ENCODE measurements at places on chromosomes 1 and 21. TPM values are rescaled to one million over a fixed set of nuclear protein-coding genes. Genes with fewer than 3 reads are reported as not detected.

DNA sequence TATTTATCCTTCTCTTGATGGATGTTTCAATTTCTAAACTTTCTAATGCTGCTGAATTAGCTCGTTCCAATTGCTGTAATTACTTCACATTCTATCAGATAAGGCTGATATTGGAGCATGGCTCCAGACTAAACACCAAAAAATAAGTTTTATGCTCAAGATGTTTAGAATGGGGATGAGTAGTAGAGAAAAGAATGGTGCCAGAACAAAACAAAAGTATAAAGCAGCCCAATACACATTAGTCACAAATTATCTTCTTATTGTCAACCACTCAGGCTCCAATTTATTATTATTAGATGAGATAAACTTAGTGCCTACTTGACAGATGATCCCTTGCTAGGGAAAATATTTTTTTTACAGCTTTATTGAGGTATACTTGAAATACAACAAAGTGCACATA lies 21.8 kb downstream of the ATPAF1 start:
- peaks cover 54% of the 10 kb centered on the region for H3K36me3 ChIP-seq
- no peak overlapping the region for H3K4me3 ChIP-seq
- no peaks in the 10 kb centered on the region for H3K27me3 ChIP-seq
- H3K4me1 ChIP-seq: peaks cover 15% of the 10 kb centered on the region
- no peak for DNase-seq

BTBD19 gene
- 3.5 TPM for total RNA-seq

DNA sequence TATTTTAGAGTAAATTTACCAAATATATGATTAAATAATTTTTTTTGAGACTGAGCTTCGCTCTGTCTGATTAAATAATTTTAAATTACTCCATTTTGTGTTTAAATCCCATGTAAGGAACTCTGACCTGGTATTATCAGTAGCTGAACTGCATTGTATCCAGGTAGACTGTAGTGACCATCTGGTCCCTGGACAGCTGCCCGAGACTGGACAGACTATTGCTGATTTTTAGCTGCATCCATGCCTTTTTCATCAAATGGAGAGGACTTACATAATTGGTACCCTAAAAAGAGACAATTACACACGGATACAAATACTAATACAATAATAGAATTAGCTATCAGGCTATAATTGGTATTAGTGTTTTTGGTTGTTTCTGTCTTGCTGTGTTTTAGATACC lies 20.6 kb downstream of the OLFM3 start:
- H3K27me3 ChIP-seq: no peaks in the 10 kb centered on the region
- no peaks in the 10 kb centered on the region for H3K36me3 ChIP-seq
- H3K27ac ChIP-seq: no peak overlapping the region
- H3K4me3 ChIP-seq: no peak overlapping the region
- no peaks in the 10 kb centered on the region for H3K4me1 ChIP-seq
- no peak for DNase-seq

UBE2U gene
- total RNA-seq: 0.85 TPM

SPTA1 gene
- total RNA-seq: not detected

- no peaks in the 10 kb centered on the region for H3K4me1 ChIP-seq
- no peak for DNase-seq
- H3K4me3 ChIP-seq: no peak overlapping the region
- peaks cover 3% of the 10 kb centered on the region for H3K27me3 ChIP-seq
- no peak overlapping the region for H3K27ac ChIP-seq
- H3K36me3 ChIP-seq: no peaks in the 10 kb centered on the region
Observed at GRCh38 chr21:34042735-34043134, 30.6 kb upstream of the MRPS6 start.

DNA sequence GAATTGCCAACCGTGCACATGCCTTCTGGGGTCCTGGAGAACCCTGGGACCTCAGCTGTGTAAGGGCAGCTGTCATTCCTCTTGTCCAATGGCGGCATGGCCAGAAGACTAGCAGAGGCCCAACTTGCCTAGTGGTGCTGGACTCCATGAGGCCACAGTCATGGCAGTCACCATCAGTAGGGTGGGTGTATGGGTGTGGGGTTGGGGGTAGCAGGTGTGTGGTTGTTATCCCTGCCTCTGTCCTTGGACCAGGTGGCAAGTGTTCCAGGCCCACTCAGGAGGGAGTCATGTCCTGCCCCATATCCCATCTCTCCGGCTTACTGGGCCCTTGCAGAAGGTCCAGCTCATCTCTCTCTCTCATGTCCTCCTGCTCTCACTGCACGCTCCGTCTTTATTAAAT lies 1596.2 kb downstream of the MRPL39 start:
- H3K27me3 ChIP-seq: no peaks in the 10 kb centered on the region
- H3K36me3 ChIP-seq: no peaks in the 10 kb centered on the region
- no peak overlapping the region for H3K27ac ChIP-seq
- DNase-seq: no peak
- H3K4me1 ChIP-seq: no peaks in the 10 kb centered on the region
